ENCODE measurements at places on chromosomes 16 and 17.
A peak's percentile ranks its signal among the peaks of the same experiment; 100 is the strongest.

DNA sequence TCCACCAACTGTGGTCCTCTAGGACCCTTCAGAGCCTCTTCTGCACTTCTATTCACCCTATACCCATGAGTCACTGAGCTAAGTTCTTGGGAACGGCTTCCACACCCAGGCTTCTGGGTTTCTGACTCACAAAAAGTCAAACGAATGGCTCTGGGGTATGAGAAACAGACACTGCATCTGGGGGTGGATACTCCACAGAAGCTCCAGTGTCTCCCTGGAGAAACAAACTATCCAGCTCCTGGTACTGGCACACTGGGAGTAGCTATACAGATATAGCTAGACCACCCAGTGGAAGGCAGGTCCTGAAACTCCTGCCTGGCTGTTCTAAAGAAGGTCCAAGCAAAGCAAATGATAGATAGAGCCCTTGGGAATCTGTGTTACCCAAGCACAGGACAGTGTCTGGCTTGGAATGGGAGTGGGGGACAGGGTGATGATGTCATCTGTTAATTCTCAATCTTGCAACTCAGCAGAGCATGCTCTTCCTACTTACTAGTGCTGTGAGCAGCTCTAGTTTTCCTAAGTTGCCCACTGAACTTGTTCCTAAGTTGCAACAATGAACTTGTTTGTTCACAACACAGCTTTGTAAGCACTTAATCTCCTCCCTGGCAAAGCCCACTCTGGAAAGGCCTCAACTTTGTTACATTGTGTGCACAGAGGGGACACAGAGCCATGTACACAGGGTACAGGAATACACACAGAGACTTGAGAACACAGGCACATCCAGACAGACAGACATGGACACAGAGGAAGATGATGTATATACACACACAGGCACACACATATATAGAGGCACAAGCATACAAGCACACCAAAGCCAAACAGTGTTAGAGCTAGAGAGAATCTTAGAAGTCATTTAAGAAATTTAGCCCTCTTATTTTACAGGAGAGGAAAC is 6.7 kb downstream of the MMP28 start:
- peak; percentile 78 for DNase-seq

GRCh38 chr16:33059206-33059605 is 134.8 kb upstream of the TP53TG3C start:
- no peak for DNase-seq

DNA sequence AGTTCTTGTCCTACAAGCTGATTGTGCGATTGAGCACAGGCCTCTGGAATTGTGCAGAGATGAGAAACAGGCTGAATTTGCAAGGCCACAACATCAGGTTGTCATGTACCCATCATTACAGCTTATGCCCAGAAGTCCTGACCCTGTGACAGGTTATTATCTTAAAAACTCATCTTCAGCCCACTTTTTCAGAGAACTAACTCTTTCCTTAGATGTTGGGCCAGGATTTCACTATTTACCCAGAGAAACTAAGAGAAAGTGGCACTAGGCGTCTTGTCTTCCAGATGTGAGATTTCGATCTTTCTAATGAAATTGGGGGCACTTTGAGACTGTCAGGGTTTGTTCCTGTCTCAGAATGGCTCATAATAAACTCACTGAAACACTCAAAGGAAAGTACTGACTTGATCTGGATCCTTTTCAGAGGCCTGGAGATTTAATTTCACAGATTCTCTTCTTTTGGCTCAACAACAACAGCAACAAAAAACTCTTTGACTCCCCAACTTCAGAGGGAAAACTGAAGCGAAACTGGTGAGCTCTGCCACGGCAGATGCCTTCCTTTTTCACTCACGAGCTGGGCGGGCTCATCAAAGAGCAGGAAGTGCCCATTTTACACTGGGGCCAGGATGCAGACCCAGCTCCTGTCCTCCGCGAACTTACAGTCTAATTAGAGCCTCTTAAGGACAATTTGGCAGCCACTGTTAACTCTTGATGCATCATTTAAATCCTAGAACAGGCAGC is 17.7 kb upstream of the SLC12A3 start:
- DNase-seq, result no peak

GRCh38 chr17:56707312-56708219 is 114.1 kb downstream of the NOG start:
- no peak for DNase-seq

- DNase-seq, result peak; percentile 47
These were observed 31.8 kb upstream of the PRM1 start for GRCh38 chr16:11312718-11313492.

GRCh38 chr17:47279062-47279801 is 25.6 kb downstream of the ITGB3 start:
- peak; percentile 95 for DNase-seq

DNA sequence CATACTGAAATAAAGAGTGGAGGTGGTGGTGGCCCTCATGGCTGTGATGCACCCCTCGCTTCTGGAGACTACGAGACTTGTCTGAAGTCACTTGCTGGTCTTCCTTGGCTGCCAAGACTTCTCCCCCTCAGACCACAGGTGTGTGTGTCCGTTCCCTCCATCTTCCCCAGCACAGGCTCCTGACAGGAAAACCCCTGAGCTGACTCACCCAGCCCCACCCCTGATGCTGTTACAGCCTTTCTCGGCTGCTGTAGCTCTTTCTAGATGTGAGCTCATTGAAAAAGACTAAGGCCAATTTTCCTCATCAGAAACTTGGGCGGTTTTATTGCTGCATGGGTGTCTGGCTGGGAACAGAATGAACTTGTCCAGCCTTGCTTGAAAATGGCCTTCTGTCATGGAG is 296.9 kb downstream of the TMEM114 start:
- DNase-seq, result no peak

DNA sequence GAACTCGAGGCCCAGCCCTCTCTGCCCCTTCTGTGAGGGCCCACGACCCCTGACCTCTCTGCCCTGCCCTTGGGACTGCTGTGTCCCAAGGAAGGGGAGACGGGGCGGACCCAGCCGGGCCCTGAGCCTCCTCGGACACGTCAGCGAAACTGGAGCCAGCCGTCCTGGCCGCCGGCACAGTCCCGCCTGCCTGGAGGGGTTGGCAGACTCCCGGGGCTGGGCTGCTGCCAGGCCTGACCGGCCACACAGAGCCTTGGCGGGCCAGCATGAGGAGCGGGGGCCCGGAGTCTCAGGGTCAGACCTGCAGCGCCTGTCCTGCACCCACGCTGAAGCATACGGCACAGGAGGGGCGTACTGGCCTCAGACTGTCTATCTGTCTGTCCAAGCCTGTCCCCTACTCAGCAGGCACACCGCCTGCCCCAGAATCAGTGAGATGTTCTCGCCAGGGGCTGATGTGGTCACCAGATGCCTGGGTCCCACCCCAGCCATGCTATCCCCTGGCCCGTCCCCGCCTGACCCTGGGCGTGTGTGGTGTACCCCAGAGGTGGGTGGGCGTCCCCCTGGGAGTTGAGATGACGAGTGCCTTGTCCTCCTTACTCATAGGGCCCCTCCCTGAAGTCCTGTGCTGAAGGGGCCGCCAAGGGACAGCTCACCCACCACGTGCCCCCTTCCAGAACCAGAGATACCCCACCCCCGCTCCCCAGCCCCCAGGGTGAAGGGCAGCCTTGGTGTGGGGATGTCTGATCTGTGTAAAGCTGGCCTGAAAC is 4.7 kb downstream of the VASN start:
- peak; percentile 94 for DNase-seq

DNA sequence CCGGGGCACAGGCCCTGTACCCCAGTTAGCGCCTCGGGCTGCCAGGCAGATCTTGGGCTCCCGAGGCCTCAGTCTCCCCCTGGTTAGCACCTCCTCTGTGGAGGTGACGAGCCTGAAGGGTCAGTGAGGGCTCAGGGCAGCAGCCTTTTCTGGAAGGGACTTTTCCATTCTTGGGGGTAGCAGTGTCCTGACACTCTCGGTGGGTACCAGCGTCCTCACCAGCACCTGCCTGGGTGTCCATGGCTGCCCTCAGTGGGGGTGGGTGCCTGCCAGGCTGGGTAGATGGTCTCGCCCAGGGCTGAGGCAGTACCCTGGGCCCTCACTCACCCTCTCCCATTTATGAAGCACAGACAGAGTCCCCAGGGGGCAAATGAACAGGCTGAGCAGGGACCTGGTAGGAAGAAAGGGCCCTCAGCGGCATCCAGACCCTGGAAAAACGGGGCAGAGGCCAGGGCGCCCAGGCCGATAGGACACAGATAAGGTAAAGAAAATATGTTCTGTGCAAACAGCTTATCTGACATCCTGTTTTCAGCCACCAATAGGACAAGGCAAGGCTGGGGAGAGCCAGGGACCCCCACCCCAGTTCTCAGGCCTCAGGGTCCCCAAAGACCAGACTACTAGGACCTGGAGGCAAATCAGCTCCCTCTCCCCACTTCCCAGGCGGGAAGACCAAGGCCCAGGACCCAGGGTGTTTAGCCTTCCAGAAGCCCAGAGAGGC is 50.9 kb downstream of the ZFPM1 start:
- DNase-seq, result no peak

GRCh38 chr16:81516478-81517149 is 72.0 kb downstream of the CMIP start:
- peak; percentile 80 for DNase-seq

DNA sequence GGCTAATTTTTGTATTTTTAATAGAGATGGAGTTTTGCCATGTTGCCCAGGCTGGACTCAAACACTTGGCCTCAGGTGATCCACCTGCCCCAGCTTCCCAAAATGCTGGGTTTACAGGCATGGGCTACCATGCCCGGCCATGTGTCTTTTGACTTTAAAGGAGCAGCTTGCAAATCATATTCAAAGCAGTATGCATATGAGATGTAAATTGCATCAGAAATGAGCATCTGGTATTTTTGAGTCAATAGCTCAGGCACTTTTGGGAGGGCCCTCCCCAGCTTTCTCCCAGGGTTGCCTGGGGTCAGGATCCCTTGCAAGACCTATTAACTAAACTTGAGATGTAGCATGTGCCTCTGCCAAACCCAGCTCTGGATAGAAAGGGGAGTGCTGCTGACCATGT is 21.5 kb downstream of the EPOP start:
- no peak for DNase-seq

DNA sequence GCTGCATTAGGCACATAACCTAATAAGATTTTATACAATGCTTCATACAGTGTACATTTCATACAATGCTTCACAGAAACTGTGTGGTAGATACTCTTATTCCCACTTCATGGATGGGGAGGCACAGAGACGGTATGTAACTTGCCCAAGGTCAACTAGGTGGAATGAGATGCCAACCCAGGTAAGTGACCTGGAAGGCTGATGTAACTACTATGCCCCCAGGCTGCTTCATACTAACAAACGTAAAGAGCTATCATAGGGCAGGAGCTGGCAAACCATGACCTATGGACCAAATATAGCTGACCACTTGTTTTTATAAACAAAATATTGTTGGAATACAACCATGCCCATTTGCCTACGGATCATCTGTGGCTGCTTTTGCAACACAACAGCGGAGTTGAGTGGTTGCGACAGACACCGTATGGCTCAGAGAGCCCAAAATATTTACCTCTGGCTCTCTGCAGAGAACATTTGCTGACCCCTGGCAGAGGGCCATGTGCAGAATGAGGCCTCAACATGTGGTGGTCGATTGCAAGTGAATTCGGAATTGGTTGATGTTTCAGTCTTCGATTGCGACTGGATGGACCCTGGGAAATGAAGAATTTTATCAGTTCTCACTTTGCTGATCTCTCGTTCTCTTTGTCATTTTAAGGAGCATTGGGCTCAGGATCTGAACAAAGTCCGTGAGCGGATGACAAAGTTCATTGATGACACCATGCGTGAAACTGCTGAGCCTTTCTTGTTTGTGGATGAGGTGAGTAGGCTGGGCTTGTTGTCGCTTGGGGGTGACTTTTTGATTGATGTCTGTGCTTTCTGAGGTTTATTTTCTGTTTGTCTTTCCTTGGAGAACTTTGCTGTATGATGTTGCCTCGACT is 109.7 kb downstream of the PLCG2 start:
- no peak for DNase-seq

DNA sequence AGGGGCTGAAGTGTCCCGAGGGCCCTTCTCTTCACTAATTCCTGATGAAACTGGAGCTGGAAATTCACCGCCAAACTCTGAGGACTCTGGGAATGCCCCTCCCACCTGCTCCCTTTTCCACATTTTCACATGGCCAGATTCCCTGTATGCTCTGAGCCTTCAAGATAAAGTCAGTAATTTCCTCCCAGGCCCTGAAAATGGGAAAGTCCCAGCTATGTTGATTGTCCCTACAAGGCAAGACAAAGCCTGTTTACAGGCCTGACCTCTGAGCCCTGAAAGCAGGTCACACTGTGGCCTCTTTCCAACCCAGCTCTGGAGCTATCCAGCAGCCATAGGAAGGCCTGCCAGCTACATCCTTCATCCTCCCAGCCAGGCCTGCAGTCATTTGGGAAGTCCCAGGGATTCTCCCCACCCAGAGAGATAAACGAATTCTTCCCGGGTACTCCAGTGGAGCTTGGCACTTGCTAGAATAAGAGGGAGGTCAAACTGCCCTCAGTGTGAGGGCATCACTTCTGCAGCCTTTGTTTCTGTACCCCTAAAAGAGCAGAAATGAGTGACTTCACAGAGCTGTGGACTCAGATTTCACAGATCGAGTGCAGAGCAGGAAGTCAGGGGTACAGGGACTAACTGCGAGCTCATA is 19.6 kb upstream of the CCL2 start:
- peak; percentile 75 for DNase-seq

DNA sequence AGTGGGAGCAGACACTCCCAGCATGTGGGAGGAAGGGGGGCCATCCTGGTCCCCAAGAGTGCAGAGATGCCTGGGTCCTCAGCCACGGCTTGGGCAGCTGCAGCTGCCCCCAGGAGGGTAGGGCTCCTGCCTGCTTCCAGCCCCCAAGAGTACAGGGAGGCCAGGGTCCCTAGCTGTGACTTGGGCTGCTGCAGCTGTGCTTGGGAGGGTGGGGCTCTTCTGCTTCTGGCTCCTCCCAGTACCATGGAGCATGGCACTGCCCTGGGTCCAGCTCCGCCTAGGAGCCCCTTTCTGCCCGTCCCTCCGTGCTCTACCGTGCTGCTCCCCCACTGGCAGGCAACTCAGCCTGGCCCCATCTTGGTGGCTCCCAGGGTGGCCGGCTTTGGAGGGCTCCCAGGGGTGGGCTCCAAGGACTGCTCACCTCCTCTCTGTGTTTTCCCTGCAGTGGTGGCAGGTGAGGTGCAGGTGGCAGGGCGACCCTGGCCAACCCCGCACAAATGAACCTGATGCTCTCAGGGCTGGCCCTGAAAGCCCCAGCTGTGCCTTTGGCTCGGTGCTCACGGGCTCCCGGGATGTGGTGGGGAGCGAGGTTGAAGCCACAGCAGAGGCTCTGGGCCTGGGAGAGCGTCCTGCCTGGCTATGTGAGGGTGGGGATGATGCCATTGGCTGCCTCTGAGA is 18.5 kb upstream of the USP22 start:
- DNase-seq, result no peak

- peak; percentile 60 for DNase-seq
These were observed 27.3 kb downstream of the SLFN11 start for GRCh38 chr17:35345926-35346771.

GRCh38 chr17:31318851-31319661 is 2.4 kb downstream of the EVI2A start:
- no peak for DNase-seq
